ENCODE measurements at places on chromosomes 3 and 15.

- no peak for DNase-seq
Observed at GRCh38 chr3:53384465-53385423, 37.4 kb upstream of the DCP1A start.

GRCh38 chr3:160792540-160792939 is 36.5 kb downstream of the PPM1L start:
- no peak for DNase-seq

GRCh38 chr3:119912220-119912619 is 130.3 kb downstream of the NR1I2 start:
- DNase-seq: no peak

GRCh38 chr3:185341616-185342458 is 21.1 kb upstream of the MAP3K13 start:
- DNase-seq: no peak

- no peak for DNase-seq
Observed at GRCh38 chr3:188421151-188421821, 267.3 kb downstream of the LPP start.

DNA sequence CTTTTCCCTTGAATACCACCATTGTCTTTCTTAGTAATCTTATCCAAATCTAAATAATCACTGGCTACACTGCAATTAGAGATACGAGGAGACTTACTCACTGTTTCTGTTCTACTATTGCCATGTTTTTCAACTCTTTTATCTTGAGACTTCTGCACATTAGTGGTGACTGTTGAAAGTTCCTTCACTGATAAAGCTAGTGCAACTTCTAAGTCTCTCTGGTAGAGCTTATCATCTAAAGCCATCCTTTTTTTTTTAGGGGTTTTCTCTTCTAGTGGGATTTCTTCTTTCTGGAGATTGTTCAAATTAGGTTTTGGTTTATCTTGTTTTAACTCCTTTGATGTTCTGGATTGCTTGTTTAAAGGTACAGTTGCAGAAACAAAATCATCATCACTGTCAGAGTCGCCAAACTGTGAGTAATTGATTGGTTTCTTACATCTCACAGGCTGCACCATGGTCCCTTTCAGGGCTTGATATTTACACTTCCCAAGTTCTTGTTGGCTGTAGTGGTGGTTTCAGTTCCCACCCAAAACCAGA is 37.7 kb downstream of the NCK1 start:
- no peak for DNase-seq

DNA sequence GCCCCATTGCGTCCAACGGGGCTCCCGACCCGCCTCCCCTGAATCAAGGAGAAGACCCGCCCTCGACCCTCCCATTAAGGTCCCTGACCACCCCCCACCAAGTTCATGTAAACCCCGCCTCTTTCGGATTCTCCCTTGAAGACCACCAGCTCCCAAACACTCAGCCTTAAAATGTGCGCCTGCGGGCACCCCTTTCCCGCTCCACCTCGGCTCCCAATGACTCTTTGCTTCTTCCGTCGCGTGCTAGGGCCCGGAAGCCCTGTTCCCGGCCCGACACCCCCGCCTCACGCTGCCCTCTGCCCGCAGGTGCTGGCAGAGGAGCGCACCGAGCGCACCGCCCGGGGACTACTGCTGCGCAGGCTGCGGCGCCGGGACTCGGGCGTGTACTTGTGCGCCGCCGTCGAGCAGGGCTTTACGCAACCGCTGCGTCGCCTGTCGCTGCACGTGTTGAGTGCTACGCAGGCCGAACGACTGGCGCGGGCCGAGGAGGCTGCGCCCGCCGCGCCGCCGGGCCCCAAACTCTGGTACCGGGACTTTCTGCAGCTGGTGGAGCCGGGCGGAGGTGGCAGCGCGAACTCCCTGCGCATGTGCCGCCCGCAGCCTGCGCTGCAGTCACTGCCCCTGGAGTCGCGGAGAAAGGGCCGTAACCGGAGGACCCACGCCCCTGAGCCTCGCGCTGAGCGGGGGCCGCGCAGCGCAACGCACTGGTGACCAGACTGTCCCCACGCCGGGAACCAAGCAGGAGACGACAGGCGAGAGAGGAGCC is 2.7 kb upstream of the LSMEM2 start:
- no peak for DNase-seq
